ENCODE measurements at places on chromosomes 13 and 19. TPM values are rescaled to one million over a fixed set of nuclear protein-coding genes. Genes with fewer than 3 reads are reported as not detected.

DNA sequence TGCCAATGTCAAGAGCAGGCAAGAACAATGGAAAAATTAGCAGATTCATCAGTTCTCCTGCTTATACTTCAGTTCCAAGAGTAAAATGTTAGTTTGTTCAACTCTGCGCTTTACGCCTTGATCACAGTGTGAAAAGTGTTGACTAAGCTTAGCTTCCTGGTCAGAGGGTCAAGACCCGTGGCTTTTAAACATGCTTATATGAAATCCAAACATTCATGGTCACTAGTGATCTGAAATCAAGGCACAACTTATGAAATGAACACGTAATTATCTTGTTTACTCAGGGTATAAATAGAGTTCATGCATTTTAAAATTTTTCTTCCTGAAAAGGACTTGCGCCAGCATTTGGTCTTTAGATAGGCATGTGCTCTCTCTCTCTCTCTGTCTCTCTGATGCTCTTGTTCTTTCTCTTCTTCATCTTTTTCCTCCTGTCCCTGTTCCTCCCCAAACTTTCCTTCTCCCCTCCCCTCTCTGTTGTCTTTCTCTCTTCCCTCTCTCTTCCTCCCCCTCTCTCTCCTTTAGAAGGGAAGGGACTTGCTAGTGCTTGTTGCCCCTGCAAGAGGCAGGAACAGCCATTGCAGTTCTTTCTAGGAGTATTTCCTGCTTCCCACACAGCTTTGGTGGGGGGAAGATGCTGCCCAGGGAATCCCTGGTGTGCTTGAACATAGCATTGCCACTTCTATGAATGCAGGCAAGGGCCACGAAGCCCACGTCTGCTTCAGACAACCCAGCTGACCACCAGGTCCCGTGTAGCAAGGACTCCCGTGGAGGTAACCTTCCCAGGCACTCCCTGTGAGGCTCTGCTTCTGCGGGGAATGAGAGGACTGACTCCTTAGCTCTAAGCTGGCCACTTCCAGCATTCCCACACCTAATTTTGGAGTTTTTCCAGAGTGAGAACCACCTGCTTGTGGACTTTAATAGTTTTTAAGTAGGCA, 7.1 kb upstream of the ZNF536 start:
- H3K27ac ChIP-seq, result no peak overlapping the region
- no peak overlapping the region for H3K4me3 ChIP-seq
- DNase-seq, result peak; percentile 54
- H3K36me3 ChIP-seq, result no peaks in the 10 kb centered on the region

DNA sequence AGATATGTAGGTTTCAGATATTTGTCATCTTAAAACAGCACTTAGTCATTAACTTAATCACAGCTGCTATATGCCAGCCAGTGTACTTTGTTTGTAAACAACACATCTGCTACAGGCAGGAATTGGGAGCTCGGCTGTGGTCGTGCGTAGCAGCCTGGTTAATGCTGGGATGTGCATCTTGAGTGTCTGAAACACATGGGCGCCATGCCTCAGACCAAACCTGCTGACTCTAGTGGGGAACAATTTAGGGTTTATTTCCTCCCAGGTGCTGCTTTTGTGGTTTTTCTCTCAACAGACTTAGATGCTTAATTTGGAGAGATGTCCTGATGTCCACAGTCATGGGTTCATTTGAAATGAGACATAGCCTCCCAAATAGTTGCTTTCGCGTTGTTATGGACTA, 238.5 kb upstream of the TMTC4 start:
- H3K36me3 ChIP-seq, result no peaks in the 10 kb centered on the region
- no peak overlapping the region for H3K27ac ChIP-seq
- no peak for DNase-seq
- no peaks in the 10 kb centered on the region for H3K4me1 ChIP-seq
- H3K27me3 ChIP-seq, result no peaks in the 10 kb centered on the region

GRCh38 chr19:30806311-30806710, 434.1 kb downstream of the ZNF536 start:
- H3K4me3 ChIP-seq, result no peak overlapping the region
- H3K27me3 ChIP-seq, result no peaks in the 10 kb centered on the region
- no peaks in the 10 kb centered on the region for H3K36me3 ChIP-seq

GRCh38 chr13:29131881-29132668, 311.9 kb downstream of the MTUS2 start:
- no peaks in the 10 kb centered on the region for H3K27me3 ChIP-seq
- no peaks in the 10 kb centered on the region for H3K4me1 ChIP-seq
- no peak overlapping the region for H3K4me3 ChIP-seq
- DNase-seq, result no peak
- H3K36me3 ChIP-seq, result no peaks in the 10 kb centered on the region

Gene TMEM147
- 98.8 TPM for total RNA-seq

- H3K4me1 ChIP-seq, result no peaks in the 10 kb centered on the region
- DNase-seq, result no peak
- no peaks in the 10 kb centered on the region for H3K36me3 ChIP-seq
Observed at GRCh38 chr19:54416695-54417491, 1.6 kb downstream of the TTYH1 start.

- H3K27me3 ChIP-seq, result peaks cover 2% of the 10 kb centered on the region
- no peaks in the 10 kb centered on the region for H3K36me3 ChIP-seq
- no peak for DNase-seq
- no peak overlapping the region for H3K4me3 ChIP-seq
Observed at GRCh38 chr19:38503077-38503410, 69.6 kb downstream of the RYR1 start.

- peak overlapping the region; percentile 78 for H3K4me3 ChIP-seq
- peak overlapping the region; percentile 81 for H3K27ac ChIP-seq
- no peaks in the 10 kb centered on the region for H3K4me1 ChIP-seq
- peak; percentile 61 for DNase-seq
Observed at GRCh38 chr19:10431943-10432735, 11.8 kb downstream of the PDE4A start.

Gene PLK5
- total RNA-seq, result not detected

DNA sequence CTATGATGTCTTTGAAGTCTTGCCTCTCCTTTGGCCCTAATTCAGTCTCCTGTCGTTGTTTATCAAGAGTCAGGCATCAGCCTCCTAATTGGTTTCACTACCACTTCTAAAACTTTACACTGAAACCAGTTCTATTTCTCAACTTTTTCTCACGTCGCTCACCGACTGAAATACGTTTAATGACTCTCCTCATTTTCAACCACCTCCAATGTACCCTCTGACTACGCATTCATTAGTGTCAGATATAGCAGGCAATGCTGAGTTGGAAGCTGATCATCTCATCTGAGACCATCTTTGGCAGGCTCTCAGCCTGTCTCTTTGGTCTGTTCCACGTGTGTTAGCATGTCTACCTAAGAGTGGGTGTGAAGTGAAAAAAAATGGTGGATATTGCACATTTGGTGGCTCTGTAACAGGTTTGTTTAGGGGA, 128.1 kb downstream of the KL start:
- H3K27ac ChIP-seq, result no peak overlapping the region
- no peak for DNase-seq
- peaks cover 10% of the 10 kb centered on the region for H3K4me1 ChIP-seq
- peaks cover under 1% of the 10 kb centered on the region for H3K36me3 ChIP-seq
- no peaks in the 10 kb centered on the region for H3K27me3 ChIP-seq
- H3K4me3 ChIP-seq, result no peak overlapping the region

DNA sequence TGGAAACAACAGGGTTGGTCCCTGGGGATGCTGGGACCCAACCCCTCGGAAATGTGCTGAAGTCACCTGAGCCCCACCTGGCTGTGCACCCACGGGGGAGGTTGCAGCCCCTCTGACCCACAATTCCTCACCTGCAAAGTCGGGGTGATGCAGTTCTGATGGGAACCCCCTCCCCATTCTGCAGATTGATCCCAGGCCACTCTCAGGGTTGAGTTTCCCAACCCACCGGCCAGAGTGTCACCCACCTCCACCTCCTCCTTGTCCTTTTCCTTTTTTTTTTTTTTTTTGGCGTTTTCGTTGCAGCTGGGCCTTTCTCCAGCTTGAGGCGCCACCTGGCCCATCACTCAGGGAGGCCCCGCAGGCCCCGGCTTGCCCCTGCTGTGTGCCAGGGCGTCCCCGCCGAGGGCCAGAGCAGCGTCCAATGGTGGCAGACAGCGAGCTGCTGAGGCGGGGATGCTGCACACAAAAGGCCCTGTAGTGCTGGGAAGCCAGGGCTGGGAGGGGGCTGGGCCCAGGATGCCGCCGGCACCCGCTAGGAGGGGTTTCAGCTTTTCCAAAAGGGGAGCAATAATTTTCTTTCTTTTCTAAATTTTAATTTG, 4.6 kb downstream of the PIK3R2 start:
- H3K27ac ChIP-seq, result peak overlapping the region; percentile 80
- no peaks in the 10 kb centered on the region for H3K27me3 ChIP-seq

DNA sequence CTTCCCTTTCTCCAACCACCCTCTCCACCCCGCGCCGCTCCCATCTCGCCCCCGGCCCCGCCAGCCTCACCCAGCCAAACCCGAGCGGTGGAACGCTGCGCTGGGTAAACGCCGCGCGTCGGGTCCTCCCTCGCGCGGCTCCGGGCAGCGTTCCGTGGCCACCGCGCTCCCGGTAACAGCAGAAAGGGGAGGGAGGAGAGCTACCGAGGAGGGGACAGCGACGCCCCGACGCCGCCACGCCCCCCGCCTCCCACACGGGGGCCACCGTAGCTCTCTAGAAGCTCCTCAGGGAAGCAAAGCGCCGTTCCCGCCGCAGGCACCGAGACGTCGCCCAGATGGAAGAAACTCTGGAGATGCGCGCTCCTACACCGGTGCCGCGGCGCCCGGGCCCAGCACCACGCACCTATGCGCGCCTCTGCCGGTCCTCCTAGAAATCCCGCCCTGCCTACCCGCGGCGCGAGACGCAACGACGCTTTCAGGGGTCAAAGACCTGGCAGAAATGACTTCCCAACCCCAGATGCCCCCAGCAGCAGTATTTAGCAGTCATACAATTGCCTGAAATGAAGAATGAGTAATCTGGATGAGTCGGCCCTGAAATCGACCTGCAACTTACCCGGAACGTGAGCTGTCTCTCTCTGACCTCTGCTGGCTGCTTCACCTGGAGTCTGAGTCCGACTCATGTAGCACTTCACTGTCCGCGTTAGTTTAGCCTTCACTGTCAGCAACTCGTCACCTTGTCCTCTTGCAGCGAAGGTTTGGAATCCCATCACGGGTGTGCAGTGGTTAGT, at the start of gene RUBCNL:
TSS of gene RUBCNL (minus strand) at position 189 of the 788 bp plus-strand sequence. CDS start 14,777 bp downstream, outside the sequence.
- H3K4me1 ChIP-seq, result peaks cover 16% of the 10 kb centered on the region
- H3K27ac ChIP-seq, result no peak within 1 kb of the TSS
- peaks cover 54% of the 10 kb centered on the region for H3K27me3 ChIP-seq
- H3K4me3 ChIP-seq, result peak within 1 kb of the TSS; percentile 8

DNA sequence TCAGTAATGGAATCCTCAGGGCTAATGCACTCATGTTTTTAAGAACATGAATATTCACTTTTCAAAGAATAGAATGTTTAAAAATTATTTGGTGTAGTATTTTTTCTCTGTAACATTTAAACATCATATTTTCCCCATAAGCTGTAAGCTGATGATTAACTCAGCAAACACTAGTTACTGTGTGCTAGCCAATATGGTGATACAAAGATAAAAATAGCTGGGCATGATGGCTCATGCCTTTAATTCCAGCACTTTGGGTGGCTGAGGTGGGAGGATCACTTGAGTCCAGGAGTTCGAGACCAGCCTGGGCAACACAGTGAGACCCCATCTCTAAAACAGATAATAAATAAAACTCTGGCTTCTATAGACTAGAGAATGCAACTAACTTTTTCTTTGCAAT, 13.2 kb downstream of the RNF17 start:
- H3K36me3 ChIP-seq, result no peaks in the 10 kb centered on the region
- H3K4me1 ChIP-seq, result no peaks in the 10 kb centered on the region
- no peak overlapping the region for H3K27ac ChIP-seq
- DNase-seq, result no peak
- no peaks in the 10 kb centered on the region for H3K27me3 ChIP-seq

DNA sequence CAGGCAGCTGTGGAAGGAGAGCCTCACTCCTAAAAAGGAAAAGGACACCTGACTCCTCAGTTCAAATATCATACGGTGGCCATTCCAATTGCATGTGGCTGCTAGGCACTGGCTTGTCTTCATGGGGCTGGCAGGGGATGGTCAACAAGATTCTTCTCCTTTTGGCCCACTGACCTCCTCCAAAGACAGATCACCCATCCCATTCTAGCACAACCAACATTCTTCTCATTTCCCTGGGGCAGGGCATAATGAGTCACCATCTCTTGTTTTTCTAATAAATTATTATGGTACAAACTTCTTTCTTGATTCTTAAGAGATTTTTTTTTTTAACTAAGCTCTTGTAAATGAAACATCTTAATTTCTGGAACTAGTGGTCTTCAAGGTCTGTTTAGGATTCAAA, 136.7 kb upstream of the NBEA start:
- H3K4me3 ChIP-seq, result no peak overlapping the region
- no peaks in the 10 kb centered on the region for H3K4me1 ChIP-seq
- no peak for DNase-seq
- H3K36me3 ChIP-seq, result no peaks in the 10 kb centered on the region
- H3K27me3 ChIP-seq, result no peaks in the 10 kb centered on the region

DNA sequence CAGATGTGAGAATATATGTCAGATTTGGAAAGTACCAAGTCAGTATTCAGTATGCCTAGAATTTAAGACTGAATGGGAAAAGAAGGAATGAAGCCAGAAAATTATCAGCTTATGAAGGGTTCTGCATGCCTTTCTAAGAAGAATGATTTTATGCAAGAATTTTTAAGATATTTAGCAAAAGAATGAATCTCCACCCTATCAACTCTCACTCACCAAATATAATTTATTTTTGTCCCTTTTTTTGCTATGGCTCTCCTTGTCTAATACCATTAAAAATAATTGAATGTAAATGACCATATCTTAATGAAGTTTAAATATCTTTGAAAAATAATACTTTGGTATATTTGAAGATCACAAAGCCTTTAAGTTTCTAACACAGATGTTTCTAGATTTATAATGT, 612.7 kb upstream of the GPC6 start:
- DNase-seq, result no peak
- H3K4me3 ChIP-seq, result no peak overlapping the region
- H3K4me1 ChIP-seq, result peaks cover 3% of the 10 kb centered on the region

Gene ZNF682
- total RNA-seq, result 17.7 TPM

DNA sequence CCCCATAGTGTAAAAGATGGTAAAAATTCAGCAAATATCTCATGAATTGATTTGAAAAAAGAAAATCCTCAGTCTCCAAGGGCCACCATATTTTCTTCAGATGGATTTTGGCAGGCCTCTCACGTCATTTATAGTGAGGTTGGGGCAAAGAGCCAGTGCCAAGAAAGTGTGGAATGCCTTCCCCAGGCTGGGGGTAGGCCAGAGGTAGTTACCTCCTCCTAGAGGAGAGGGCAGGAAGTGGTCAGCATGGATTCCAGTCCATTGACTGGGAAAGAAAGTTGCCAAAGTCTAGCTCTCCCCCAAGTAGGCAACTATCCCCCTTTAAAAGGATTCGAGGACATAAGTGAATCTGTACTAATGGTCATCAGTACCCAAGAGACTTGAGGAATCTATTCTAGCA, 68.4 kb upstream of the KCTD4 start:
- no peaks in the 10 kb centered on the region for H3K4me1 ChIP-seq
- no peak overlapping the region for H3K4me3 ChIP-seq
- H3K27ac ChIP-seq, result no peak overlapping the region
- H3K36me3 ChIP-seq, result peaks cover 3% of the 10 kb centered on the region
- DNase-seq, result no peak
- no peaks in the 10 kb centered on the region for H3K27me3 ChIP-seq

Gene SCEL
- 30.9 TPM for total RNA-seq

GRCh38 chr13:41720839-41721561, 239.9 kb downstream of the VWA8 start:
- H3K27ac ChIP-seq, result no peak overlapping the region
- peaks cover 3% of the 10 kb centered on the region for H3K36me3 ChIP-seq
- no peak for DNase-seq

Data from lung (tissue), 17 donors.